Fibroblast of the aortic adventitia (primary cell): ENCODE measurements at places on chromosomes 7 and 10. TPM values are rescaled to one million over a fixed set of nuclear protein-coding genes. Genes with fewer than 3 reads are reported as not detected.

DNA sequence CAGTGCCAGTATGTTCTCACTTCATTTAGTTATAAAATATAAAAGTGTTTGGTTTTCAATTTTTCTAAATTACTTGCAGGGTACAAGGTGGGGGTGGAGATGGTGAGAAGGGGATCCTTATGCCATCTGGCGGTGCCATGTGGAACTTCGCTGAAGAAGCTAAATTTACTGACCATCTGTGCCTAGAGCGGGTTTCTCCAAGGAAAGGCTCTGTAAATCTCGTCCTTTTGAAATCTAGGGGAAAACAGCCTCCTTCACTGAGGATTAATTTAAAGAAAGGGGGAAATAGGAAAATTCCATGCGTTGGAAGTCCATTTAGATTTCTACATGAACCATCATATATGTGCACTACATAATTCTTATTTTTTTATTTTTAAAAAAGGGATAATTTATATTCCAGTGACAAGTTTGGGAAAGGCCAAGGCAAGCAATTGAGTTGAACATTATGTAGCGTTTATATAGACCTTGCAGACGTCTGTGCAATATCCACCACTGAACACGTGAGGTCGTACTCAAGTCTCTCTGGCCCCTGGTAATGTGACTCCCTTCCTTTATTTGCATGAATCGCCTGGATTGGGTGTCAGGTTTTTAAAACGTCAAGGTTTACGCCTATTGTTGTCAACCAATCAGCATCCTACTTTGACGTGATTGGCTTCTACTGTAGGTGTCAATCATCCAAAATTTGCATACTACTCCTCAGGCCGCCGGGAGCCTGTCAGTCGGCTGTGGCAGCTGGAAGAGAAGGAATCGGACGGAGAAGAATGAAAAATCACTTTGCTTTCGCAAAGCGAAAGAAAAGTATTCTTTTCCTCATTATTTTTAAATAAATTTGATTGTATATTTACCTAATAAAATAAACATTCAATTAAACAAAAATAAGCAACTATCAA lies 297.1 kb upstream of the NFE2L3 start:
- peak; percentile 91 for DNase-seq

DNA sequence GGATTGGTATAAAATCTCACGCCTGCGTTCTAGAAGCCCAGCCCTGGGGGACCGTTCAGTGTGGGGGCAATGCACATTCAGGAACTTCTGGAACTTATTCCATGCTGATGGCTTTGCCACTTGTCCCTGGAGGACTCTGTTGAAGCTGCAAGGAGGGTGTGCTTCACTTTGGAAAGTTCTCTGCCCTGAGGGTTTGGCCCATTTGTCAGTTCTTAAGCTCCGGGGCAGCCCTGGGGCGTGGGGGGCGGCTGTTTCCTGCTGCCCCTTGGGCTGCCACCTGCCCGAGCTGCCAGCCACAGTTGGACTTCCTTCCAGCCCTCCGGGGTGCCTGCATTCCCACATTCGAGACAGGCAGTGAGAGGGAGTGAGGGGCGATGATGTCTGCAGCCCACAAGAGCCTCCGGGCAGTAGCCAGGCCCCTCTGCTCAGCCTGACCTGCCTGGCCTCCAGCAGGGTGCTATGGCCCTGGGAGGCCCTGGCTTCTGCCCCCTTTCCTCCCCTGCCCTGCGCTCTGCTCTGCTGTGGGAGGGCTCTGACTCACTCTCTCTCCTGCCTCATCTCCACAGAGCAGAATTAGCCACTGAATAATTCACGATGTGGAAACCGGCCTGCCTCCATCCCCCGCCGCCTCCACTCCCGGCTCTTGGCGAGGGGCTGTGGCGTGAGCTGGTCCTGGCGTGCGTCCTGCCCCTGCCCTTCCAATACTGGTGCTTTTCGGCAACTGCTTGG lies 1.9 kb downstream of the TTYH3 start:
- DNase-seq = peak; percentile 90

GRCh38 chr7:100583132-100584053 lies 2.5 kb downstream of the LRCH4 start:
- peak; percentile 59 for DNase-seq

GRCh38 chr7:117950601-117951260 lies 77.5 kb upstream of the CTTNBP2 start:
- no peak for DNase-seq

DNA sequence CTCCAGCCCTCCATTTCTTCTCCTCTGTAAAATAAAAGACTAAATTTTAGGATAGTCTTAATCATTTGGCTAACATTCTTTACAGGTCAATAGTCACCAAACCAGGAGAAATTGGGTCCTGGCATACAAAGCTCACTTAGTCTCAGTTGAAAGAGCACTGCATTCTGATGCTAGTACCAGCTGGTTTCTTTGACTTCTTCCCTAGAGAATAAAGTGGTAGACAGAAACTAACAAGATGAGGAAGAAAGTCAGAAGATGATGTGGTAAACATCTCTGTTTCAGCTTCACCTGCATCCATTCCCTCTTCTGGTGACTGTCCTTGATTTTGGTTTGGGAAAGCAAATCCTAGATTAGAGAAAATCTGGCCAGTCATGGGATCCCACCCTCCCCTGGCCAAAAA lies 37.2 kb downstream of the NKX2-3 start:
- no peak for DNase-seq

DNA sequence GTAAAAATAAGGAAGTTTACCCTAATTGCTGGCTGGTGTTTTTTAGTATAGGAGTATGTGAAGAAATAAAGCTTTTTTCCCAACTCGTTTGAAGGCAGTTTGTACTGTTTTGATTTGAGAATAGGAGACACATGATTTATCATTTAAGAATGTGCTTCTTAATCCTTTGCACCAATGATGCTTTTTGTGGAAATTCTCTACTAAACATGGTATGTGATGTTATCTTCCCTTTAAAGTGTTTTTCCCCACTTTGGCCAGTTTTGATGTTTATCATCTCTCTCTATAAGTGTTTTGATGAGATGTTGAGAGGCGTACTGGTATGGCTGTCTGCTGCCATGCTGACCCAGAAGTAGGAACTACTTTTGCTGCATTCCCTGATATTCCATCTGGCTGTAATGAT lies 85.1 kb downstream of the SUGCT start:
- DNase-seq = peak; percentile 75

GRCh38 chr10:63763744-63764143 lies 242.5 kb downstream of the REEP3 start:
- DNase-seq = no peak

- no peak for DNase-seq
Observed at GRCh38 chr7:40608321-40609075, 473.7 kb downstream of the SUGCT start.

GRCh38 chr7:92313055-92313454 lies 67.3 kb downstream of the ANKIB1 start:
- DNase-seq = no peak

- DNase-seq = no peak
Observed at GRCh38 chr7:111931958-111932357, 274.2 kb downstream of the DOCK4 start.

GRCh38 chr7:13198036-13198435 lies 510.6 kb downstream of the ARL4A start:
- peak; percentile 26 for DNase-seq

GRCh38 chr10:84118395-84119006 lies 20.8 kb upstream of the GHITM start:
- DNase-seq = no peak

GRCh38 chr7:100629117-100629716 lies 12.1 kb downstream of the TFR2 start:
- no peak for DNase-seq

DNA sequence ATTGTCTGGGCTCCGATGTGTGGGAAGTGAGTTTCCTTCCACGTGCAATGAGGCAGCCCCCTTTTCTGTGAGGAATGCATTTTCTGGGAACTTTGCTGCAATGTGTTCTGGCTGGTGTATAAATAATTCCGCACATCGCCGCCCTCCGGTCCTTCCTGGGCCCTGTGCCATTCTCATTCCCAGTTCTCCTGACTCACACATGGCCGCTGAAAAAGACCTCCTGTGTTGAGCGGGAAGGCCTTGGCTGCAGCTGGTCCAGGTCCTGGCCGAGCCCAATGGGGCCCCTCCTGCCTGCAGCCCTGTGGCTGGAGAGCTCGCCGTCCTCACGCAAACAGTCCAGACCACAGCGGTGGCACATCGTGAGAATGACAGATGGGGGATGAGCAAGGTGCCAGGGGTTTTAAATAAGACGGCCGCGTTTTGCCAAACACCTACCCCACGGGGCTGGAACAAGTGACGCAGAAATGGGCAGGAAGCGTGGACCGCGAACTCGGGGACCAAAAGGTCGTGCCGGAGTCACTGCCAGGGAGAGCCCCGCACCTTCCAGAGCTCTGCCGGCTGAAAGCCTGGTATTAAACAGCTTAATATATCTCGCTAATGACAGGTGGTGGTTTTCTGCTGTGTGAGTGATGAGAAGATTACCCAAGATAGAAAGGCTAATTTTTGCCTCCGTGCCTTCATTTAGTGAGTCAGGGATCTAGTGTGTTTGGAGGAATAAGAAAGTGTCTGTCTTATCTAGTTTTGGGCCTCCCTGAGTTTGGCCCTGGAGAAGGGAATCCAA lies 37.0 kb downstream of the FAM20C start:
- DNase-seq = peak; percentile 98

DNA sequence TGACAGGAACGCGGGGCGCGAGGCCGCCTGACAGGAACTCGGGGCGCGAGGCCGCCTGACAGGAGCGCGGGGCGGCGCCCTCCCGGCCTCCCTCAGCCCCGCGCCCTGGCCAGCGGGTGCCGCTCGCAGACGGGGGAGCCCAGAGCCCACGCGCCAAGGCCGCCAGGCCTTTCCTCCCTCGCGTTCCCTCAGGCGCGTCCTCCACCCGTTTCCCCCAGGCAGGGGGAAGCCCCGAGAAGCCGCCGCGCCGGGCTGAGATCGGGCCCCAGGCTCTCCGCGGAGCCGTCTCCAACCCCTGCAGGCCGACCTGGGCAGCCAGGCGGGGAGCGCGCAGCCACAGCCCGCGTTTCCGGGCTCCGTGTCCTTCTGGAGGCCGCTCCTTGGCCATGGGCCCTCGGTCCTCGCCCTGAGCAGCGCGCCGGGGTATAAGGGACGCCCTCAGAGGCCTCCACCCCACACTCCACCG lies 17.7 kb downstream of the PTPRN2 start:
- no peak for DNase-seq

DNA sequence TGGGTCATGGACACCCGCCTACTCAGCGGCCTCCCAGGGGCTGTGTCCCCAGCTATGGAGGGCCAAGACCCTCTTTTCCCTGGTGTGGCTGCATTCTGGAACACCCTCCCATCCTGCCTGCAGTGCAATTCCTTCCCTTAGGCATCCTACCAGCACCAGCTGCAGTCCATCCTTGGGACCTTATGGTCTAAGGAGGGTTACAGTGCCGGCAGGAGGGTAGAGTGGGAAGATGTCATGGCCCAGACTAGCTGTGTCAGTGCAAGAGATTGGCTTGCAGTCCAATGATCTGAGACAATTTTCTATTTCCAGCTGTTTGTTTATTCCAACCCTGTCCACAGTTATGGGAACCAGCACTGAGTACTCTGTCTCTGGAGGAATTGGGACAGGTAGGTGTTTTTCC lies 92.4 kb downstream of the WDFY4 start:
- no peak for DNase-seq

DNA sequence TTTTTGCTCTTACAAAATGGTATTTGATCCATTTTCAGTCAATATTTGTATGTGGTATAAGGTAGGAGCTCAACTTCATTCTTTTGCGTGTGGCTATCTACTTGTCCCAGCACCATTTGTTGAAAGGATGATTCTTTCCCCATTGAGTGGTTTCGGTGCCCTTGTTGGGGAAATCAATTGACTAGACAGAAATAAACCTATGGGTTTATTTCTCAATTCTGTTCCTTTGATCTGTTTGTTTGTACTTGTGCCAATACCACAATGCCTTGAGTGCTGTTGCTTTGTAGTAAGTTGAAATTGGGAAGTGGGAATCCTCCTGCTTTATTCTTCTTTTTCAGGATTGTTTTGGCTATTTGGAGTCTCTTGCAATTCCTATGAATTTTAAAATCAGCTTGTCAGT lies 41.0 kb downstream of the SNX10 start:
- DNase-seq = no peak

GRCh38 chr10:131561897-131562296 lies 250.4 kb upstream of the TCERG1L start:
- no peak for DNase-seq

GRCh38 chr7:155965010-155965409 lies 152.7 kb upstream of the SHH start:
- DNase-seq = no peak

PAX4 gene
- total RNA-seq = not detected in 2 replicates

GPR26 gene
- under 0.01 TPM in 1 of 2 replicates, not detected in the other for total RNA-seq

PNLIPRP1 gene
- not detected in 2 replicates for total RNA-seq

PNLIP gene
- total RNA-seq = not detected in 2 replicates

TUBAL3 gene
- total RNA-seq = not detected in 2 replicates

FOXI2 gene
- total RNA-seq = not detected in 2 replicates

SCART1 gene
- total RNA-seq = 1.6 and 13.5 TPM in 2 replicates

CALHM3 gene
- total RNA-seq = not detected in 2 replicates
